Stimulated activated CD4-positive, alpha-beta T cell treated with anti-CD3 and anti-CD28 coated beads, Interleukin-1b, Interleukin-23, amount 100 ng/mL, for 1 hour (primary cell): ENCODE measurements at places on chromosomes 13 and 19.

- DNase-seq: no peak
These were observed 270.5 kb downstream of the DIAPH3 start for GRCh38 chr13:59893266-59893665.

DNA sequence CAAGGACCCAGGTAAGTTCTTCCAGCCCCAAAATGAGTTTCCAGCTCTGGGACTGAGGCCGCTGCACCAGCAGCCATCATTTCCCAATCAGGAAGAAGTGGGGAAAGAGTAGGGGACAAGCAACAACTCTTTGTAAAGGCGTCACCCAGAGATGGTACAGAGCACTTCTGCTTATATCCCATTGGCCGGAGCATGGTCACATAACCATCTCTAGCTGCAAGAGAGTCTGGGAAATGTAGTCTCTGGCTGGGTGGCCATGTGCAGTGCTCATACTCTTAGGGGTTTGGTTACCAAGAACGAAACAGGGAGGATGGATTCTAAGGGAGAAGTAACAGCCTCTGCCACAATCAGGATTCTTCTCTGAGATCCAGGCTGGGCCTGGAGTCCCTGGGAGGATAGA lies 26.3 kb downstream of the CKM start:
- no peak for DNase-seq

DNA sequence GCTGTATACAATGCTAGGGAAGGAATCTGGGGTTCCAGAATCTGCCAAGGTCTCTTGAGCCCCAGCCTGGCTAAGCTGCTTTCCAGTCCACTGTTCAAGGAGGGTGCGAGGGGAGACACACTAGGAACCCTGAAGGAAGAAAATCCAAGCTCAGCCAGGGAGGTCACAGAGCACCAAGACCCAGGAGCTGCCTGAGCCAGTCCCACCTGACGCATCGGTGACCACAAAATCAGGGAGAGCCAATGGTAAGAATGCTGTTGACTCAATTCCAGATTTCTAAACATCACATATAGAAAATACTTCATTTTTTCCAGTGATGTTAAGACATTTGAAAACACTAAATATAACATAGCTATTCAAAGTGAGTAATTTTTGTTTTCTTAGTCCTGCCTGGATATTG lies 50.1 kb downstream of the CEP89 start:
- DNase-seq: no peak

GRCh38 chr13:29513002-29513980 lies 82.2 kb downstream of the SLC7A1 start:
- DNase-seq: no peak

DNA sequence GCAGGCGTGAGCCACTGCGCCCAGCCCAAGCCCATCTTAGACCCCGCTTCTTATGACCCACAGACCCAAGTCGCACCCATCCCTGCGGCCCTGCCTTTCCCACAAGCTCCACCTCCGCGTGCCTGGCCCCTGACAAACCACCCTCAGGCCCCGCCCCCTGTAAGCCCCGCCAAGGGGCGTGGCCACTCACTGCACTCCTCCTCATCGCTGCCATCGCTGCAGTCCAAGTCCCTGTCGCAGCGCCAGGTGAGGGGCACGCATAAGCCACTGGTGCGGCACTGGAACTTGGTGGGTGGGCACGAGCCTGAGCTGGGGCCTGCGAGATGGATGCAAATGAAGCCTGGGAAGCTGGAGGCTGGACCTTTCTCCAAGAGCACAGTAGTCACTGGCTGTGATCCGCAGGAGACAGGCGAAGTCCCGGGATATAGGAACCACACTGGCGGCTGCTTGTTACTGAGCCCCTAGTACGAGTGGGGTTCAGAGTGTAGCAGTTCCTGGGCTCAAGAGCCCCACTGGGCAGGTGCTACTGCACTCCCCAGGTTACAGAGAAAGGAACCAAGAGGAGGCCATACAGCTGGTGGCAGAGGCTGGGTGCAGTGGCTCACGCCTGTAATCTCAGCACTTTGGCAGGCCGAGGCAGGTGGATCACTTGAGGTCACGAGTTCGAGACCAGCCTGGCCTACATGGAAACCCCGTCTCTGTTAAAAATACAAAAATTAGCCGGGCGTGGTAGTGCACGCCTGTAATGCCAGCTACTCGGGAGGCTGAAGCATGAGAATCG lies 3.1 kb downstream of the CD320 start:
- no peak for DNase-seq

DNA sequence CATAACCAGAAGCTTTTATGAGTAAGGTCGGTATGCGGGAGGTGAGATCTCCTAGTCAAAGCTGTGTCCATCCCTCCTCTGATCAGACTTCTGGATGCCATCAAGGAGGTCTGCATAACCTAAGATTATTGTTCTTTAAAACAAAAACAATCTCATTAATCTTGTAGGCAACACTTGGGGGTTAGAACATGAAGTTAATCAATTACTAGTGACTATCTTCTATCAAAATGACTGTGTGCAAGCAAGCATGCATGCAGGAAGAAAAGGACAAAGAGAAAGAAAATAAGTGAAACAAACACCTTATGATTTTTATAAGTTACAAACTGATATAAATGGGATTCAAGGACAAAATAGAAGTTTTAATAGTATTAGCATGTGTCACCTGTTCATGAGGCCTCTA lies 2435.9 kb upstream of the PCDH20 start:
- no peak for DNase-seq

DNA sequence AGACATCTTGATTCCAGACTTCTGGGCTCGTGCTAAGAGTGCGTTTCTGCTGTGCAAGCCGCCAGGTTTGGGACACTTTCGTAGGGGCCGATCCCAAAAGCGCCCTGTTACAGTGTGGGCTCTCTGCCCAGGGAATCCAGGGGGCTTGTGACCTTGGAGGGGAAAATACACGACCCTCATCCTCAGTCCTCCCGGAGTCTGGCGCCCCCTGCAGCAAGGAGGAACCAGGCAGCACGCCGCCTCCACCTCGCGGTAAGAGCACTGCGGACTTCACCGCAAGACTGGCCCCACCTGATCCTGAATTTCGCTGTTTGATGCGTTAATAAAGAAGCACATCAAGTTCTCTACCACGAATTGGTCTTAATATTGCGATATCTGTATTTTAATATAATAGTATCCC lies 5.2 kb downstream of the POLRMT start:
- no peak for DNase-seq

GRCh38 chr13:76738616-76739015 lies 147.6 kb downstream of the KCTD12 start:
- DNase-seq: no peak

GRCh38 chr19:5646703-5647102 lies 23.8 kb downstream of the SAFB start:
- DNase-seq: no peak

DNA sequence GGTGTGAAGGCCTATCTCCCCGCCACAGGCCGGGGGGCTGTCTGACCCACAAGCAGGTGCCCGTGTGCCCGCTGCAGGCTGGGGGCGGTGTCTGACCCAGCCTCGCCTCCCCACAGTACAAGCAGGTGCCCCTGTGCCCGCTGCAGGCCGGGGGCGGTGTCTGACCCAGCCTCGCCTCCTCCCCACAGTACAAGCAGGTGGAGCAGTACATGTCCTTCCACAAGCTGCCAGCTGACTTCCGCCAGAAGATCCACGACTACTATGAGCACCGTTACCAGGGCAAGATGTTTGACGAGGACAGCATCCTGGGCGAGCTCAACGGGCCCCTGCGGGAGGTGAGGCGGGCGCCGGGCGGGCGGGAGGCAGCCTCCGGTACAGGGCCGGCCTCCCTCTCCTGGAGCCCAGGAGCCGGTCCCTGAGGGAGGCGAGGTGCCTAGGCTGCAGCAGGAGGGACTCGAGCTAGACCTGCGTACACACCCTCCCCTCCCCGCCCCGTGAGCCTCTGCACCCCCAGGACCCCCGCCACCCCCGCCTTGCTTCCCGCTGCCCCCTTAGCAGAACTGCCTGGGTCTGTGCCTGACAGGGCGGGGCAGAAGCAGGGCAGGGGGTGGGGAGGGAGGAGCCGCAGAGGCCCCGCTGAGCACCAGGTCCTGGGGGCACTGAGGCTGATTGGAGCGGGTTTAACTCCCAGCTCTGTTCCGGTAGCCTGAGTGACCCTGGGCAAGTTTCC lies 20.6 kb downstream of the HCN2 start:
- no peak for DNase-seq

- no peak for DNase-seq
These were observed 49.3 kb downstream of the IFT88 start for GRCh38 chr13:20616059-20616797.

DNA sequence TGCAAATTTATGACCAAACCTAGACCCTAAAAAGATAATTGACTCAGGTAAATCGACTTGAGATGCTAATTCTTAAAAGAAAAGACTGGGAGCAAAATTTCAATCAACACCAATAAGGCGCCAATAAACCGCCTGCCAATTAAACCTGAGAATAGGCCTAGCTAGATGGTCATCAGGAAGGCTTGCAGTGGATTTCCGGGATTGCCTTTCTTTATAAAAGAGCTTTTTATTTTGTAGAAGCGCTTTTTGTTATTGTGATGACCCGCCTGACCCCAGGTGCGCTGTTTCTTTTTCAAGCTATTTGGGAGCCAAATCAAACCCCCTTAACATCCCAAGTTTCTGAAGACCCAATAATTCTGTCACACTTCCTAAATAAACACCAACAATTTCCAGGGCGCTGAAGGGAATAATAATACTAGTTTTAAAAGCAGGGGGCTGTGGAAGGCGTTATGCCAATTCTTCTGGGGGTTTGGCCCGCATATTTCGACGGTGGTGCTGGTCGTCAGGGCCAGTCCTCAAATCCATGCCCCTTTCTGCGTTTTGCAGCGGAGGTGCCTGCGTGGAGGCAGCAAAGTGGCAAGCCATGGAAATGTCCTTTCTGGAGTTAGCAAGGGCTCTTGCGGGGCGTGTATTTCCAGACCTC lies 2.9 kb upstream of the ZIC5 start:
- no peak for DNase-seq

DNA sequence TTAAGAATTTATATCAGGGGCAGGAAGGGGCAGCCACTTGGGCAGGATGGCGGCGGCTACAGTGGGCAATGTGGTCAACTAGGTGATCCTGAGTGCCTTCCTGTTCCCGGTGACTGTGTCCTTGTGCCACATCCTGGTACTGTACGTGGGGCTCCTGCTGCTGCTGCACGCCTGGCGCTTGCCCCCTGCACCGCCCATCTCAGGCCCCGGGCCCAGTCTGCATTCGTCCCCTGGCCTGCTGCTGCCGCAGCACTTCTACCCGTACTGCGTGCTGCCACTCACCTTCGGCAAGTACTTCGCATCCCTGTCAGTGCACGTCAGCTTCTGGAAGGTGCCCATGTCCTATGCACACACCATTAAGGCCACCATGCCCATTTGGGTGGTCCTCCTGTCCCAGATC lies 40.1 kb downstream of the IFT88 start:
- DNase-seq: no peak

GRCh38 chr19:38852231-38853044 lies 2.7 kb upstream of the HNRNPL start:
- DNase-seq: no peak

DNA sequence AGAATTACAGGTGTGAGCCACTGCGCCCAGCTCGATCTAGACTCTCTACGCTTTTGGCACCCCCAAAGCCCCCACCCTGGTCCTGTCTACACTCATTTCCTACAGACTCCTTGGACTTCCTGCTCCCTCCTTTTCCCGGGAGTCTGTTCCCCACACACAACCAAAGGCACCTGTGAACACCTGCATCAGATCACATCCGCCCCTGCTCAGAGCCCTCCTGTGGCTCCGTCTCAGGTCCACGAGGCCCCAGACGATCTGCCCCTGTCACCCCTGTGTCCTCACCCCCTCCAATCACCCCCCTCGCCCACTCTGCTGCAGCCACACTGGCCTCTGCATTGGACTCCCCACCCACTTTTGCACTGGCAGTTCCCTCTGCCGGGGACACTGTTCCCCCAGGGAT lies 12.4 kb upstream of the PAK4 start:
- no peak for DNase-seq

GRCh38 chr19:17486545-17487240 lies 16.4 kb downstream of the SLC27A1 start:
- no peak for DNase-seq

DNA sequence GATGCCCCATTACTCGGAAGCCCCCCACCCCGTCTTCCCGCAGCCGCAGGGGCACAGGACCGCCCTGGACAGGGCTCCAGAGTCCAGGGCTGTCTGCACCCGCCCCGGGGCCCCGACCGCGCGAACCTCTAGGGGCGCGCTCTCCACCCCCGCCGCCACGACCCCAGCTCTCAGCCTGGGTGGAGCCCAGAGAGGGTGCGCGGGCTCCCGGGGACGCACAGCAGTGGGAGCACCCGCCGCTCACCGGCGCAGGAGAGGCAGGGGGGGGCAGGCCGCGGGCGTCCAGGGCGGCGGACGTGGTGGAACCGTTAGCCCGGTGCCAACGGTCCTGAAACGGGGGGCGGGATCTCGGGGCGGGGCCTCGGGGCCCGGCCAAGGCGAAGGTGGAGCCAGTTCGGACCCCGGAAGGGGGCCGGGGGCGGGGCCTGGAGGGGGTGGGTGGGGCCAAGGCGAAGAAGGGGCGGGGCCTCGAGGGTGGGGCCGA lies at the start of gene ATP8B3:
Gene ATP8B3, minus strand, starts transcription at position 335 of the 484 bp plus-strand sequence. CDS start 540 bp downstream, outside the sequence.
- peak; percentile 52 for DNase-seq

GRCh38 chr13:25971047-25971446 lies 80.8 kb downstream of the SHISA2 start:
- DNase-seq: no peak

DNA sequence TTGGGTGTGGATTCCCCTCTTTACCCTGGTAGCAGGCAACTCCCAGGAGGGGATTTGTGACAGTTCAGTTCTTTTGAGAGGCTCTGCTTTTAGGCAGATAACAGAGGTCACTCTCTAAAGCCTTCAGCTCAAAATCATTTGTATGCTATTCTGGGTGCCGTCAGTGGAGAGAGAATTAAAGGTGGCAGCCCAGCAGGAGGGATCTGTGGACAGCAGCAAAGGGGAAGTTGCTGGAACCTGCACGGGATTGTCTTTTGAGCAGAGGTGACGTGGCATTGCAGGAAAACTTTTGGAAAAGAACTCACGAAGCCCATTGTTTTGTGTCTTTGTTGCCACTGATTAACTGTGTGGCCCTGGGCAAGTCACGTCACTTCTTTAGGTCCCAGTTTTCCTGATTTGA lies 62.4 kb upstream of the C1QTNF9 start:
- no peak for DNase-seq

- no peak for DNase-seq
These were observed 599 bp downstream of the OLFM2 start for GRCh38 chr19:9935506-9936325.

DNA sequence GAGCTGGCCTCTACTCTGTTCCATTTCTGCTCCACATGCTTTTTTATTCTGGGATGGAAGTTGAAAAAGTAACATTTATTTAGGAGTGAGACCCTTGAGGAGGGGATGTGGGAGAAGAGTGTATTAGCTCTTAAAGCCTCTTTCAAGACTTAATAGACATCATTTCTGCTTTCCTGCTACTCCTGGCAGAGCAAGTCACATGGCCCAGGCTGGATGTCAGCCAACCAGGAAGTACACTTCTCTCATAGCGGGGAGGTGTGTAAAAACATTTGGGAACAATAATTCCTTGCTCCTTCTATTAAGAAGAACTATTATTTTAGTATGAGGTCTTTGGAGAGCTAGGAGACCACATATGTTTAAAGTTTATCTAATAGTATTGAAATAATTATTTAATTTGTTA lies 40.6 kb upstream of the FAM216B start:
- DNase-seq: no peak
